ENCODE measurements at places on chromosomes 4 and X.
A peak's percentile ranks its signal among the peaks of the same experiment; 100 is the strongest.

DNA sequence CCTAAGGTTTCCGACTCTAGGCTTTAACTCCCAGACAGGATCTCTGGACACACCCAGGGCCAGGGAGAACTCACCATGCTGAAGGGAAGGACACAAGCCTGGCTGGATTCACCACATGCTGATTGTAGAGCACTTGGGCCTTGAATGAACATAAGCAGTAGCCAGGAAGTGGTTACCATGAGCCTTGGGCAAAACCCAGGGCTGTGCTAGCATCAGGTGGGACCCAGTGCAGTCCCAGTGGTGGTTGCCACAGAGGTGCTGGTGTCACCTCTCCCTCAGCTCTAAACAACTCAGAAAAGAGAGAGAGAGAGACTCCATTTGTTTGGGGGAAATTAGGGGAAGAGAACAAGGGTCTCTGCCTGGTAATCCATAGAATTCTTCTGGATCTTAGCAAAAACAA is 77.0 kb downstream of the KLHL13 start:
- DNase-seq: no peak

- peak; percentile 7 for DNase-seq
Measured at GRCh38 chrX:151393514-151393913, 3.5 kb upstream of the VMA21 start.

DNA sequence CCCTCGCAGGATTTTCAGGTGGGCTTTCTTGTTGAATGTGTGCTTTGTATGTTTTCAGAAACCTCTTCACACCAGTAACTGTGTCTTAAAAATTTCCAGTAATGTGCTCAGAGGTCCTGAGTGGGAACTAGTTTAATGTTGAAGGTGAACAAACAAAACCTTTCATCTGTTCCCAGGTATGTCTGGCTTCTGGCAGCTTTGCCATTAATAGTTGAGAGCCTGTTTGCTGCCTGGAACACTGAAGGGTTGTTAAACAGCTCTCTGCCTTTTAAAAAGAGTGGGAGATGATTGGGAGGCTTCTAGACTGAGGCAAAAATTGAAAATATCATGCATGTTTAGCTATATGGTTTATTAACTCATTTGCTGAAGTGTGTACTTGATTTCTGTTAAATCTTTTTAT is 161.2 kb upstream of the AGTR2 start:
- no peak for DNase-seq

GRCh38 chr4:76856243-76857073 is 41.5 kb downstream of the SOWAHB start:
- DNase-seq: no peak

DNA sequence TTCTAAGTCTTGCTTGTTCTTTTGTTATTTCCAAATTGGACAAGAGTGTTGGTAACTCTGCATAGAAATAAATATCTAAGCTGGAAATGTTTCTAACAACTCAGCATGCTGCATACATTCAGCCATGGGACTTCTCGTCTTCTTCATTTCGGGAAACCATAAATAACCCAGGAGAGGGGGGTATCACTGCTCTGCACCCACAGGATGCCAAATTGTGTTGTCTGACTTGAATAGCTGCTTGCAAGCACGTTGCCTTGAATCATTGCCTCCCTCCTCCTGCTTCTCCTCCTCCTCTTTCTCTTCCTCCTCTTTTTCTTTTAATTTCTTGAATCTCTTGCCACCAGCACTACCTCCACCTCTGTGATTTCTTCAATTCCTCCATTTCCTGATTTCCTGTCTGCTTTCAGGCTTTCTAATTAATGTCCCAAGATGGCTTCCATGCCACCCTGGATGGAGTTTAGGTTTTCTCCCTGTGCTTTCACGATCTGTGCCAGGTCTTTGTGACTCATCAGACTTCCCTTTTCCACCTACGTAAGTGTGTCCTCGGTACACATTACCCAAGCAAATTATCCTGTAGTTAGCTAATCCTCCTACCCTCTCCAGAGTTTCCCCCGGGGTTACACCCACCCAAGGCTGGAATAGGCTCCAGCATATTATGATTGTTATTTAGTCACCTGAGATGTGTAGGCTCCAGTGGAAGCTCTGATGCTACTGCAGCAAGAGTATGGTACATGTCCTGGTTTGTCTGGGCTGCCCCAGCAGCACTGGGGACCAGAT is 122.6 kb upstream of the VCX3B start:
- DNase-seq: no peak

DNA sequence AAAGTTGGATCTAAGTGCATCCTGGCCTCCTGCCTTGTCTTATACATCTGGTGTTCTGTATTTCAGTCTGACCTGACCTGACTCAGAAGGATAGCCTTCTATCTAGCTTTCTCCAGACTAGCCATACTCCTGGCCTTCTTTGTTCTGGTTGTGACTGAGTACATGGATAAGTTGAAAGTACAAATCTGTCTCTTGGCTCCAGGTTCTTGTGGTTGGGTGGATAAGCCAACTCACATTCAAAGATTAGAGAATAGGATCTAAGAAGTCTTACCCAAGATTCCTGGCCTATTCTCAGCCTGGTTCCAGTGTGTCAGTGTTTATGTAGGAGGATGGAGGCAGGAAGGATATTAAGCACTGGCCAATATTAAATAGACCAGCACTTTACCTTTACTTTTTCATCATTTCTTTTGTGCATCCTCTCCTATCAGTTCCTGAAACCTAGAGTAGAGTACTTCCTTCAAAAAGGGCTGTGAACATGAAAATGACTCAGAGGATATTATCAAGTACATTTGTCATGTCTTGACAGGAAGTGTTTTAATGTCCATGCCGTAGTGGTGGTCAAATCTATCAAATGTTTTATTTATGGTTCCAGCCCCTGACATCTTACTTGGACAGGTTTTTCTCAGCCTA is 123.5 kb downstream of the IL15 start:
- DNase-seq: no peak

- DNase-seq: no peak
Measured at GRCh38 chr4:106529348-106530023, 160.9 kb upstream of the GIMD1 start.

- no peak for DNase-seq
Measured at GRCh38 chr4:7052923-7053715, 9.9 kb downstream of the TADA2B start.

GRCh38 chr4:166435449-166435848 is 562.4 kb downstream of the TLL1 start:
- DNase-seq: no peak

GRCh38 chr4:156475322-156475721 is 496.3 kb downstream of the PDGFC start:
- no peak for DNase-seq

- no peak for DNase-seq
Measured at GRCh38 chrX:85017721-85018120, 14.0 kb downstream of the APOOL start.

DNA sequence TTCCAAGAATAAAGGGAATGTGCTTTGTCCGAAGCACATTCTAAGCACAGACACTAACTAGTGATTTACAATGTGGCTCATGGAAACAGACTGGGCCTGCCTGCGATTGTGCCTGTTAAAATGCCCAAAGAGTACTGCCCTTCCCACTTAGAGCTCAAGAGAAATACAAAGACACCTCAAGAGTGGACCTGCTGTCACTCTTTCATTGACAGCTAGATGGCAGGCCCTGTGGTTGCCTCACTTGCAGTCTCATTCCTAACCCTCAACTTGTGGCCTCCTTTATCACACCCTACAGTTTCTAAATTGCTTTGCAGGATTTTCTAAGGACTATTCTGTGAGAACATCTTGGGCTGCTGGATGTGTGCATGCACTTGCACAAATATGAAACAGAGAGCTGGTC is 331.0 kb upstream of the EMCN start:
- no peak for DNase-seq

DNA sequence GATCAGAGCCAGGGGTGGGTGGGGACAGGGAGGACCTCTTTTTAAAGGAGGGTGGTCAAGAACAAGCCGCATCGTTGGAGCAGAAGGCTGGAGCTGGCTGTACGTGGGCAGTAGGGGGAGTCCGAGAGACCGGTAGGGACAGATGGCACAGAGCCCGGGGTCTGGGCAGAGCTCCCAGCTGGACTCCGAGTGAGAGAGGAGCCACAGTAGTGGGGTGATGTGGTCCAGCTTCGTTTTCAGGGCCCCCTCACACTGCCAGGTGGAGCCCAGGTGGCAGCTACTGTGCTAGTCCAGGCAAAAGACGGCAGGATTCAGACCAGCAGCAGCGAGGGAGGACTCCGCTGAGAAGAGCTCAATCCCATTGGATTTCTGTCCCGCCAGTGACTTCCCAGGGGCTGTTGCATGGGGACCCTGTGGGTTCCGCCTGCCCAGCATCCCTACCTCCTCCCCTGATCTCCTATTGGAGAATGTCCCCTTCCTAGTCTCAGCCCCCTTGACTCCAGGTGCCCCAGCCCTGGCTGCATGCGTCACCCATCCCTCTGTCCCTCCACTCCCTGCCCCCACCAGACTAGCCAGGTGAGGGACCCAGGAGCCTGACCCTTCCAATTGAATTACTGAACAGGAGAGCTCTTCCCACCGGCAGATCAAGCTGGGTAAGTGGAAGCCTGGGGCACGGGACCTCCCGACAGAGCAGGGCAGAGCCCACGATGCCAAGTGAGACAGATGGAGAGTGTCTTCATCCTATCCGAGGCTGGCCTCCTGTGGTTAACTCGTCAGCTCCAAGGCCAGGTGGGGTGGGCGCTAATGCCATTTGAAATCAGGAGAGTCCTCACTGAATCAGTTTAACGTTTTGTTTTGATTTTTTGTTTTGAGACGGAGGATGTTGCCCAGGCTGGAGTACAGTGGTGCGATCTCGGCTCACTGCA is 2.9 kb downstream of the ARHGAP4 start:
- no peak for DNase-seq

DNA sequence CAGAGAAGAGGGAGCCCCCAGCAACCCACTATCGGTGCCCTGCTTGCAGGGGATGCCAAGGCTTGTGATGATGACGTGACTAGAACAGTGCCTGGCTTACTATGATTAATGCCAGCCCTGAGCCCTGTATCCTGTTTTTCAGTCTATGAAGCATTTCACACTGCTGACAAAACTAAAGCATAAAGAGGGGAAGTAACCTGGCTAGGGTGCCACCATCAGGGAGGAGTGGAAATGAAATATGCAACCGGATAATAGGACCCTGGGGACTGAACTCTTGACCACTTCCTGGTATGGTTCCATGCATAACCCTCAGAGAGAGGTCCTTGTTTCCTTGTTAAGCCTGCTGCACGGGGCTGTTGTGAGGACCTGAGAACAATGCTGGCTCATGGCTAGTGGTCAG is 50.3 kb downstream of the MED28 start:
- DNase-seq: no peak

- DNase-seq: no peak
Measured at GRCh38 chr4:168796362-168797106, 213.5 kb downstream of the CBR4 start.

- no peak for DNase-seq
Measured at GRCh38 chr4:1500231-1500965, 94.2 kb upstream of the NKX1-1 start.

DNA sequence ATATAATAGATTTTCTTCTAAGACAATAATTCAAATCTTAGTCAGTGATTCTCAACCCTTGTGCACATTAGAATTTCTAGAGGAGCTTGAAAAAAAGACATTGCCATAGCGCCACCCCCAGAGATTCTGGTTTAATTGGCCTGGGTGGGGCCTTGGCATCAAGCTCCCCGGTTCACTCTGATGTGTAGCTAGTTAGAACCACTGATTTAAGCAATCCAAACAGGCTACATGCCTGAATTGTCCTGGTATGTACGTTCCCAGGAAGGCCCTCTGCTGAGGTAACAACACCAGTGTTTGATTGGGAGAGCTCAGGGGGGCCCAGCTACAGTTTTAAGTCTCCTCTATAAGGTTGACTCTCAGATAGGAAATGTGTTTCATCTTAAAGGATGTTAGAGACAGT is 1.3 kb upstream of the ATP10D start:
- DNase-seq: no peak

DNA sequence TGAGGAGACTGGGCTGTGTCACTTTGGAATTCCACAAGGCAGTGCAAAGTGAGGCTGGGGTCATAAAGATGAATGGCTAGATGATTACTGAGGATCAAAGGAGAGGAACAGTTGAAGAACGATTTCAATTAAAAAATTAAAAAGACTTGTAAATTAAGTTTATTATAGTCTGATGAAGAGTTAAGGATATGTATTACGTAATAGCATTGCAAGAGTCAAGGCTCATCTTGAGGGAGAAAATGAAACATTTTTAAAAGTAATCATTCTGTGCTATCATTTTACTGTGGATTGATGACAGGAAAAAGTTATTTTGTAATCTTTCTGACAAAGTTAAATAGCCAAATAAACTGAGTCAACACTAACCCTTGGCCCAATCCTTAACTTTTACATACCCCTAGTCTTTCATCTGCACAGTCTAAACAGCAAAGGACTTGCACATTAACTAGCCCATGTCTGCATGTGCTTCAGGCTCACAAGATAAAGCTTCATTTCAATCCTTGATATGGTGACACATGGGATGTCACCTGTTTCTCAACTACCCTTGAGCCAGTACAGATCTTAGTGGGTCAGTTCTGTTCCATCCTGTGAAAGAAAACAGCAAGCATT is 465.5 kb upstream of the CTSO start:
- DNase-seq: no peak

GRCh38 chrX:150074175-150074574 is 135.9 kb upstream of the EOLA2 start:
- DNase-seq: no peak

DNA sequence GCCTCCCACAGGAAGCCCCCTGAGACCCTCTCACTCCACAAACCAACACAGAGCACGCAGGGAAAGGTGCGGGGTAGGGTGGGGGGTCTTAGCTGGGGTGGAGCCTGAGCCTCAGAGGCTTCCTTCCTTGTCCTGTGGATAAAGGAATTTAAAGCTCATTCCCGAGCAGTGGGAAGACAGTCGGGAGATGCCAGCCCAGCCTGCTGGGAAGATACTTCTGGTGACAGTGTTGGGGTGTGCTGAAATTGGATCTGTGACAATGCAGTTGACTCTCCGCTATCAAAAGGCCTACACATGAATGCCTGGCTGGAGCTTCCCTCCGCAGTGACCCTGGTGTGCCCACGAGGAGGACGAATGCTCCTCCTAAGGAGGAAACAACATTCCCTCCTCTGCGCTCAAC is 45.5 kb downstream of the JAKMIP1 start:
- no peak for DNase-seq

DNA sequence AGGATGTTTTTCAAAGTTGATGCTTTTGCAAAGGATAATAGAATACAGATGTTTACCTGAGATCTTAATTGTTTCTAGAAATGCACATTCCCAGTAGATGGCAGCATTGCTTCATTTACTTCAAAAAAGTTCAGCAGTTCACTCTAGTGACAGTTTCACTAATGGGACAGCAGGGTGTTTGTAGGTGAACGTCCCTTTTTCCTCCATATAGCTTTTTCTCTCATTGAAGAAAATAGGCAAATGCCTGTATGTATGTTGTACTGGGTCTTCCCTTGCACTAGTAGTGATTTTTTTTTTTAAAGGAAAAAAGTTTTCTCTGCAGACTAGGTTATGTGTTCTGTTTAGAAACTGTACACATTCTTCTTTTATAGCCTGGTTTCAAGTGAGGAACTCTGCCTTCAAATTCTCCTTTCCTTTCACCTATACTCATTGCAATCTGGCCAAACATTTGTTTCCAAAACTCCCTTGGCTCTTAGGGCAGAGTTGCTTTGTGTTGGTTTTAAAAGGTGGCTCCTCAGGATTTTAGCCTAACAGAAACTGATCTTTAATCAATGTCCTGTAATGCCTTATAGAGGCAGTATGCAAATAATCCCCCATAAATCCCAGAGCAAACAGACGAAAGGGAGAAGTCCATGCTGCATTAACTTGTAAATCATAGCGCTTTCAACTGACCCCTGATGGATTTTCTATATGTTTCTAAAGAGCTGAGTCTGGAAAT is 86.3 kb downstream of the EGF start:
- no peak for DNase-seq

GRCh38 chr4:114654592-114654991 is 56.0 kb downstream of the UGT8 start:
- DNase-seq: no peak

- no peak for DNase-seq
Measured at GRCh38 chr4:78149751-78150542, 92.8 kb downstream of the FRAS1 start.
